ENCODE measurements at places on chromosomes 7 and 10.

DNA sequence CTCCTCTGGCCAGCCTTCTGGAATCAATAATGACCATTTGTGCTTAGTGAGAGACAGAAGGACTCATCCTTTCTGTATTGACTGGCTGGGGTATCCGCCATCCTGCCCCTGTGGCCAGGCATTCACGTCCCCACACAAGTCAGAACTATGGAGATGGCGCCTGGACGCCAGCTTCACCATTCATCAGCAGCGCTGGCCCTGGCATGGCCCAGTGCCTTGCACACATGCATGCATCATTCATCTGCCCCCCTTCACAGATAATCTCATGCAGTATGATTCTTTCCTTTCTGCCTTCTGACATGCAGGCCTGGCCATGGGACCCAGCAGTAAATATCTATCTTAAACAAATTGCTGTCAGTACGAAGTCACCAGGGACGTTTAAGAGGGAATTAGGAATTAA, 114.8 kb upstream of the MKI67 start:
- no peak for DNase-seq

- peak; percentile 75 for DNase-seq
Observed at GRCh38 chr7:42082144-42082543, 154.9 kb downstream of the GLI3 start.

GRCh38 chr10:66209025-66209424, 716.8 kb upstream of the LRRTM3 start:
- no peak for DNase-seq

DNA sequence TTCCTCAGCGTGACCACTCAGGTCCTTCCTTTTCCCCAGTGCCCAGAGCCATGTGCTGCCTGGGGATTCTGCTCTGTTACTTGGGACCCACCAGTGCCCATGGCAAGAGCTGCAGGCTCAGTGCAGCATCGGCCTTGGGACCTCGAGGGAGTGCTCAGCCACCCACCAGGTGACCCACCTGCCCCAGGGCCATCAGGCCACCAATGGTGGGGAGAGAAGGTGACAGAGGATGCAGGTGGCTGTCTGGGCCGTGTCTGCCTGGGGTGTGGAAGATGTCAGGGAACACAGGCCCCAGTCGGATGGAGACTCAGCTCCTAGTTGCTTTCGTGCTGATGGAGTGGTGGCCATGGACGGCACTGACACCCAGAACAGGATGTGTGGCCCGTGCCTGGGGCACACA, 104.7 kb upstream of the FAM20C start:
- DNase-seq: no peak

- peak; percentile 97 for DNase-seq
Observed at GRCh38 chr7:75054744-75055143, 18.9 kb downstream of the RCC1L start.

- DNase-seq: no peak
Observed at GRCh38 chr7:116224492-116225098, 14.3 kb downstream of the TES start.

DNA sequence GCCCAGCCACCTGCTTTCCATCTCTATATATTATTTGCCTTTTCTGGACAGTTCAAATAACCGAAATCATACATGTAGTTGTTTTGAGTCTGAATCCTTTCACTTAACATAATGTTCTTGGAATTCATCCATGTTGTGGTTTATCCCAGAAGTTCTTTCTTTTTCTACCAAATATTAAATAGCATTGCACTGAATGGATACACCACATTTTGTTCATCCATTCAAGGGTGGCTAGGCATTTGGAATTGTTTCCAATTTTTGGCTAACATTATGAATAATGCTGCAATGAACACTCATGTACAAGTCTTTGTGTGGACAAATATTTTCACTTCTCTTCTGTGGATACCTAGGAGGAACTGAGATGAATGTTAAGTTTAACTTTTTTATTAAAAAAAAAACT, 18.0 kb downstream of the DNAJC1 start:
- DNase-seq: peak; percentile 34

DNA sequence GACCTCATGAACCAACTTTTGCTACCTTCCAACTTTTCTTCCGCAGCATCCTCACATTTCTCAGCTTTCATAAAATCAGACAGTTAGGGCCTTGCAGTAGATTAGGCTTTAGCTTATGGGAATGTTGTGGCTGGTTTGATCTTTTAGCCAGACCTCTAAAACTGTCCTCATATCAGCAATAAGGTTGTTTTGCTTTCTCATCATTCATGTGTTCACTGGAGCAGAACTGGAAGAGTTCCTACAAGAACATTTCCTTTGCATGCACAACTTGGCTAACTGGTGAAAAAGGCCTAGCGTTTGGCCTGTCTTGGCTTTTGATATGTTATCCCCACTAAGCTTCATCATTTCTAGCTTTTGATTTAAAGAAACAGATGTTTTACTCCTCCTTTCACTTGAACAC, 130.0 kb upstream of the LRRTM3 start:
- DNase-seq: no peak

- no peak for DNase-seq
Observed at GRCh38 chr10:25869067-25869591, 64.9 kb upstream of the MYO3A start.

GRCh38 chr7:32074787-32075585, 4.8 kb upstream of the PDE1C start:
- no peak for DNase-seq

- no peak for DNase-seq
Observed at GRCh38 chr7:37526623-37527022, 78.0 kb upstream of the ELMO1 start.

GRCh38 chr7:155804897-155805825, 7.1 kb downstream of the SHH start:
- DNase-seq: peak; percentile 60

- no peak for DNase-seq
Observed at GRCh38 chr10:33100781-33101391, 142.9 kb upstream of the ITGB1 start.

DNA sequence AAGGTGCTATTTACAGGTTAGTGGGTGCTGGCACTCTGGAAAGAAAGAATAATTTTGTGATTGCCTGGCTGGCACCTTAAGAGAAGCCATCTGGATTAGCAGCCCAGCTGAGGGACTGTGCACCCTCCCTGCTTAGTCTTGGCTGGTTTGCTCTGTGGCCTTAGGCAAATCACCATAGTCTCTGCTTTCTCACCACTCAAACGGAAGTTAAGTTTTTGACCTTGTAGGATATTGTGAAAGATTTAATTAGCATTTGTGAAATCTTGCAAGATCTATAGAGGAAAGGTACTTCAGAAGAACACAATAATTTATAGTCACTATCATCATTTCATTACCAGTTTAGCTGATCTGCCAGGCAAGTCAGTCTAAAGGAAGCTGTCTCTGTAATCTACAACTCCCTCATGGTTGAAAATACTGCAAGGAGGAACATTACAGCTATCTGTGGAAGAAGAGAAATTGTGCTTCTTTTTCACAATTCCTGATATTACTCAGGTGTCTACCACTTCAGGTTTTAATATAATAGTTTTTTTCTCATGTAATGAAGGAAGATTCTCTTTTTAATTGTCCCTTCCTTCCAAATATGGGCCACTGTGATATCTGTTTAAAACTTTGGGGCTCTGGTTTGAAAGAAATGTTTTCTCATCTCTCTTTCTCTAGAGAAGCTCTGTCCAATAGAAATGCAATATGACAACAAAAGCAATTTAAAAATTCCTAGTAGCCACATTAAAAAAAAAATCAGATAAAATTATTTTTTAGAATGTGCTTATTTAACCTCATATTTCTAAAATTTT, 219.6 kb downstream of the PTEN start:
- DNase-seq: peak; percentile 24

- no peak for DNase-seq
Observed at GRCh38 chr10:132106431-132106830, 40.7 kb downstream of the JAKMIP3 start.

DNA sequence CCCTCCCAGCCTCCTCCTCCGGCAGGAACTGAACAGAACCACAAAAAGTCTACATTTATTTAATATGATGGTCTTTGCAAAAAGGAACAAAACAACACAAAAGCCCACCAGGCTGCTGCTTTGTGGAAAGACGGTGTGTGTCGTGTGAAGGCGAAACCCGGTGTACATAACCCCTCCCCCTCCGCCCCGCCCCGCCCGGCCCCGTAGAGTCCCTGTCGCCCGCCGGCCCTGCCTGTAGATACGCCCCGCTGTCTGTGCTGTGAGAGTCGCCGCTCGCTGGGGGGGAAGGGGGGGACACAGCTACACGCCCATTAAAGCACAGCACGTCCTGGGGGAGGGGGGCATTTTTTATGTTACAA, 83.3 kb downstream of the PAX2 start:
- no peak for DNase-seq

- DNase-seq: no peak
Observed at GRCh38 chr7:95059842-95060313, 152.5 kb downstream of the PPP1R9A start.

GRCh38 chr7:1645071-1645409, 25.0 kb upstream of the ELFN1 start:
- no peak for DNase-seq

DNA sequence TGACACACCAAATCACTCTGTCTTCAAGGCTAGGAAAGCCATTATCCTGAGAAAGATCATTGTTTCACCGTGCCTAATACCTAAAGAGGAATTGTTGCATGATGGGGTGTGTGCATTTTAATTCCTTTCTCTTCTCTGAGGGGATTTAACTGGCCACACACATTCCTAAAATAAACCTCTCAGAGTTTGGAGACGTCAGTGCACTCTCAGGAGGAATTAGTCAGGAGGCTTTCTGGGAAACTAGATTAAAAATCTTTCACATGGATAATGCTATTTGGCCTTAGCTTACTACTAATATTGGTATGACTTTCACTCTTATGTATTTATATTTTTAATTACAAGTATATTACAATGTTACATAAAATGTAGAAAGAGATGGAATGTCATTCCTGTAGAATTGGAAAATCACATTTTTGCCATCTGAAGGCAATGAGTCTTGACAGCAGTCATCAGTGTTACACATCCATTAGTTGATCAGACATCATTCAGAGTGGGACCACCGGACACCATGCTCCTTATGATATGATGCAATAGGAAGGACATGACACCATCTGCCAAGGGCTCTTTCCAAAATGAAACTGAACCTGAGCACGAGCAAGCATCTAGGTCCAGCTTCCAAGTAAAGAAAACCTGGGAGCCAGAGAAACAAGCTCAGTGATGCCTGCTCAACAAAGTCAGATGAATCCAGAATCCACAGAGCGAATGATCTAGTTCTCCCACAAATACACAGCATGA, 43.1 kb upstream of the TMEM273 start:
- peak; percentile 9 for DNase-seq

- DNase-seq: no peak
Observed at GRCh38 chr10:33746186-33746585, 411.7 kb upstream of the NRP1 start.

GRCh38 chr7:137606061-137606674, 240.6 kb downstream of the DGKI start:
- DNase-seq: peak; percentile 64

- peak; percentile 82 for DNase-seq
Observed at GRCh38 chr7:54788664-54789063, 29.7 kb upstream of the SEC61G start.

- no peak for DNase-seq
Observed at GRCh38 chr10:44197646-44198045, 187.3 kb downstream of the CXCL12 start.

DNA sequence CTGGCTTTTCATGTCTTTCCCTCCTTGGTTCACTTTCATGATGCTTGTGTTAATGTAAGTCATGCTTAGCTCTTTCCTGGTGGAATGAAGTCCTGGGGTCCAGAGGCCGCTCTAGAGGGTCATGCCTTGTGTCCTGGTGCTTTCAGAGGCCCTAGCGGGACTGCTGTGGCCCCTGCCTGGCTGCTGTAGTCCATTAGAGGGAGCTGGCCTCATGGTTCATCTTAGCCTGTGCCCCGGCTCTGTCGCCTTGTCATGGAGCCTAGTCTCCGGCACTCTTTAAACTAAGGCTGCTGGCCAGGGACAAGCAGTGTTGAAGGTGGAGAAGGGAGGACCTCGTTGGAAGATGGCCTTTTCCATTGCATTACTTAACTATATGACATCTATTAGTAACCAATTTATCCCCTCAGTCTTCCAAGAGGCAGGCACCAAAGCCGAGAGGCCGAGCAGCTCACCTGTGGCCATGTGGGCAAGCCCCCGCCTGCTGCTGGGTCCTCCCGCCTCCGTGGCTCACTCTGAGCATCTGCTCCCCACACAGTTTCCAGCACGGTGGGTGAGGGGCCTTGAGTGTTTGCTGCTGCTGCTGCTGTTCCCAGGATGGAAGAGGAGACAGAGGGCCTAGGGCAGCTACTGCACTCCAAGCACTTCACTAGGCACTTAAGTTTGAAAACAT, 5.0 kb upstream of the NDUFB2 start:
- no peak for DNase-seq

DNA sequence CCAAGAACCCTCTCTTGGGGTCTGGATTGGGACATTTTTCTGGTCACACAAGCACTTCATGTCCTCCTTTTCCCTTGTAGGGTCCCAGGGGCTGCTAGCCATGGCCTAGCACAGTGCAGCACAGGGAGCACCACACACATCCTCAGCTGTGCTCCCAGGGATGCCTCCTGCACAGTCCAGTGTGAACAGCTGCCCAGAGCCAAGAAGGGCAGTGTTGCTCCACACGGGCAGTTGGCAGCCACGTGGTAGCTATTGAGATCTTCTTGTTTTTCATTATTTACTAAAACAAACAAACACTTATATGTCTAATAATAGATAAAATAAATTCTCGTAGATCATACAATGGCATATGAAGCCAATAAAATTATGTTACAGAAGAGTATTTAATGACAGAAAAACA, 13.9 kb upstream of the LANCL2 start:
- no peak for DNase-seq

DNA sequence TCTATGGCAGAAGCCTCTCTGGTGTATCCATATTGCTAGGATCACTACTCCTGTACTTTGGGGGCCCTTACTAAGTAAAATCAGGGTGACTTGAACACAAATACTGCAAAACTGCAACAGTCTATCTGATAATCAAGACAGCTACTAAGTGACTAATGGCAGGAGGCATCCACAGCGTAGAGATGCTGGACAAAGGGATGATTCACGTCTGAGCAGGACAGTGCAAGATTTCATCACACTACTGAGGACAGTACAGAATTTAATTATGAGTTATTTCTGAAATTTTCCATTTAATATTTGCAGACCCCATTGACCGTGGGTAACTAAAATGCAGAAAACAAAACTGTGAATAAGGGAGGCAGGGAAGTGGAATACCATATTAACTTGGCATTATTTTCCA, 10.4 kb downstream of the CUL2 start:
- peak; percentile 91 for DNase-seq

Measured in EH (cell line).